ENCODE measurements at places on chromosomes 16 and 17.

DNA sequence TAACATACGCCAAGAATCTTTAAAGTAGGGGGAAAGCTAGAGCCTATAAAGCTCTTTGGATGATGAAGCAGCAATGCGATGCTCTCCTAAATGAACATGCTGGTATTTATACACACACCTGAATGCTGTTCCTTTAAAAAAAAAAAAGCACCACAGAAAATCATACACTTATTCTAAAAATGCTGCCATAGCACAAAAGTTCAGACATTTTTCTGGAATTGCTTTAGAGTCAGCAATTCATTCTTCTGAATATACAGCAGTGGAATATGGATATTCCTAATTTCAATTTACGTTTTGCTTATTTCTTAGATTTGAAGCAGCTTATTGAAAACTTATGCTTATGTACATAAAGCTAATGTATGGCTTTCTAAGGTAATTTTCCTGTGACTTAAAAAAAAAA, 3.1 kb downstream of the CSNK2A2 start:
- DNase-seq: no peak

DNA sequence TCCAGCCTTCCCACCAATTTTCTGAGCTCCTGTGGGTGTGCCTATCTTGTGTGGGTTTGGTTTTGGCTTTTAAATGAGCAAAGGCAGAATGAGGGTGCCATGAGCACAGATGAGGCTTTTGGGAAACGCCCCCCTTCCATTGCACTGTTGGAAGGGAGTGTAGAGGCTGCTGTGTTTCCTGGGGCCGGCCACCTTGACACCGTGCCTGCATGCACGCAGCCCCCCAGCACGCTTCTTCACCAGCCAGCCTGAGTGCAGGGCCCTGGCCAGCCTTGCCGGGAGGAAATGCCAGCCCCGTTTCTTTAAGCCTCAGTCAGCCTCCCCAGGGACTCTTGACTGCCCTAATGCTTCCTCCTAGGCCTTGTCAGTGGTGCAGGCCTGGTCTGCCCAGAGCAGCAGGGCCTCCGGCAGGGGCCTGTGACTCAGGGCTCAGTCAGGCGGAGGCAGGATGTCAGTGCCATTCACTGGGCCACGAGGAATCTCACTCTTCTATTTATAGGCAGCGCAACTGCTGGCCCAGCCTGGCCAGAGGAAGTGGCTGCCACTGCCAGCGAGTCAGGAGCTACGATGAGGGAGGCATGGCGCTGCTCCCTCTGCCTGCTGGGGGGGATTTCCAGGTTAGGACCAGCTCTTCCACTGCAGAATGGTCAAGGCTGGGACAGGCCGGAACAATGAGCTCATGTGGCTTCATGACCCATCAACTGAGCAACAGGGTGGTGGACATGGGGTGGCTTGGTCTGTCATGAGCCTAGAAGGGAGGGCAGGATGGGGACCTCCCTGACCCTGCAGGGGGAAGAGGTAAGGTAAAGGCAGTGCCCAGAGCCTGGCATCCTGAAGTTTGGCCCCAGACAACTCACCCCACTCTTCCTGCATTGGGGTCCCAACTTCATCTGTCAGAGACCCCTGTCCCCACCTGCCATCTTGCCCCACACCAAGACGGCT, 205.2 kb downstream of the RAB11FIP4 start:
- DNase-seq: peak; percentile 85

DNA sequence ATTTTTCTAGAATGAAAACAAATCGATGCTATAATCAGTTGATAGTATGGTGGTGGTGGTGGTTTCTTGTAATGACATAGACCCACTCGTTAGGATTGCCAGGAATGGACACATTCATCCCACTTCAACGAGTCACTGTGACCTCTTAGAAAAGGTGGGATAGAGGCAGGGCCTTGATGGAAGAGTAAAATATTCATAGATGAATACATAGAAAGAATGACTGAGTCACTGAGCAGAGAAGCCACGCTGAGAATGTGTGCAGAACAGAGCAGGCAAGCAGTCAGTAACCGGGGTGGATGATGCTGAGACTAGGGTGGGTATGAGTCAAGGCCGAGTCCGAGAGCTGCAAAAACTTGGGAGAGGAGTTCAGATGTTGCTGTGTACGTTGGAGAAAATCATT, 129.9 kb downstream of the PITPNC1 start:
- no peak for DNase-seq

- DNase-seq: no peak
Observed at GRCh38 chr16:2584729-2585650, 47.2 kb downstream of the PDPK1 start.

DNA sequence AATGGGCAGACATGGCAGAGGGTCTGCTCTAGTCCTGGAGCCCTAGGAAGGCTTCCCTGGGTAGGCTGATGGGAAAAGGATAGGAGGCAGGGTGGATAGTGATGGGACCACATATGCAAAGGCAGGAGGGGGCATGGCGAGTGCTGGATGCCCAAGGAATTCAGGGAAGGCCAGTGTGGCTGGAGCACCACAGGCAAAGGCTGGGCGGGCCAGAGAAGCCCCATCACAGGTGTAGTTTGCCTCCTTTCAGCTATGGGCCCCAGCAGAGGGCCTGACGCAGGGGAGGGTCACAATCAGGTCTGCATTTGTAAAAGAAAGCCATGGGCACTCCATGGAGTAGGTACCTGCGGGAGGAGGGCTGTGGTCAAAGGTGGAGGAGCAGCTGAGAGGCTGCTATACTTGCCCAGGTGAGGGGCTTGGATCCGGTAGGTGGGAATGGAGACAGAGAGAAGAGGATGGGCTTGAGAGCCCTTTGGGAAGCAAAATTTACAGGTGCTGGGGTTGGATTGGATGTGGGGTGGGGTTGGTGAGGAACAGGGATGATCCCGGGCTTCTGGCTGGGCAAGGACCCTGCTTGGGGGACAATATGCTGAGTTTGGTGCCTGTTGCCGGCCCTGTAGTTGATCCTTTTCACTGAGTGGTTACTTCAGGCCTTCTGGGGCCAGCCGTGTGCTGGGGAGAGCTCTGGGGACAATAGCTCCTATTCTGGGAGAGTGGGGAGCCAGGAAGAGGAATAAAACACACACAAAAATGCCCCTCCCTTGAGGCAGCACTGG, 6.5 kb upstream of the COL1A1 start:
- DNase-seq: no peak

DNA sequence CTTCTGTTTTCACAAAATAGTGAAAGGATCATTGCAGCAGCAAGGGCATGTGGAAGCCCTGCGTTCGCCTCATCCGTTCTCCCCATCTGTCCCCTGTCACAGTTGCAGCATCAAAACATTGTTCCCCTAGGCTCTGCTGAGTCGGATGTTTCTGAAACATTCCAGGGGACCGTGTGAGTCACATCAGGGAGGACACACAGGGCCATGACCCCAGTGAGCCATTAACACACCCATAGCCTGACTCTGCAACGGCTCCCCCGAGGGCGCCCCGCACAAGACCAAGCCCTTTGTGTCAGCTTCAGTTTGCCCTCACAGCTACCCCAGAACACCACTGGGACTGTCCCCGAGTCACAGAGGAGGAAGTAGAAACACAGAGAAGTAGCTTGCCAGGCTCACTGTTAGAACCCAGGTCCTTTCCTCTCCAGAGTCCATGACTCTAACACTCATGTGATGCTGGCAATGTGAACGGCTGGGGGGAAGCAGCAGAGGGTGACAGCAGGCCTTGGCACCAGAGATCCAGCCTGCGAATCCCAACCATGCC, 63.3 kb upstream of the HSBP1 start:
- peak; percentile 61 for DNase-seq

- DNase-seq: no peak
Observed at GRCh38 chr17:50918071-50918932, 52.1 kb upstream of the TOB1 start.

DNA sequence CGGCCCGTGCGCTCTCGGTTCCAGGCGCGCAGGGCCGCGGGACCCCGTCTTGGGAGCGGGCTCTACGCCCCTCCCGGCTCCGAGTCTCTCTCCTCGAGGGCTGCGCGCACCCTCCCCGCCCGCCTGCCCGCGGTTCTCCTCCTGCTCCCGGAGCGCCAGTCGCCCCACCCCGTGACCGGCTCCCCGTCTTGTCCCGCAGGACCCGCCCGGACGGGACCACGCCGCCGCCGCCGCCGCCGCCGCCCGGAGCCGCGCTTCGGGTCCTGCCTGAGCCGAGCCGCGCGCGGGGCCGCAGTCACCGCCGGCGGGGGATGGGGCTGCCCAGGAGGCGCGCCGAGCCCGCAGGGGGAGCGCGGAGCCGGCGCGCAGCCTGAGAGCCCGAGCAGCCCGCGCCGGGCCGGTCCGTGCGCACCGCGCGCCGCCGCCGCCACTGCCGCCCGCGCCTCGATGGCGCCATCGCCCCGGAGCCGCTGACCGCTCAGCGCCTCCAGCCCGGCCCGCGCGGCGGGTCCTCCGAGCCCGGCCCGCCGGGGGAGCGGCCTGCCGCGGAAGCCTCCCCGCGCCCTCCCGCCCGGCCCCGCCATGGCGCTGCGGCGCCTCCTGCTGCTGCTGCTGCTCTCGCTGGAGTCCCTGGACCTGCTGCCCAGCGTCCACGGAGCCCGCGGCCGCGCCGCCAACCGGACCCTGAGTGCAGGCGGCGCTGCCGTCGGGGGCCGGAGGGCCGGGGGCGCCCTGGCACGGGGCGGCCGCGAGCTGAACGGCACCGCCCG, at the start of gene SHISA6:
Gene SHISA6 (plus strand): TSS at position 373 of the 770 bp plus-strand sequence.
- no peak for DNase-seq

DNA sequence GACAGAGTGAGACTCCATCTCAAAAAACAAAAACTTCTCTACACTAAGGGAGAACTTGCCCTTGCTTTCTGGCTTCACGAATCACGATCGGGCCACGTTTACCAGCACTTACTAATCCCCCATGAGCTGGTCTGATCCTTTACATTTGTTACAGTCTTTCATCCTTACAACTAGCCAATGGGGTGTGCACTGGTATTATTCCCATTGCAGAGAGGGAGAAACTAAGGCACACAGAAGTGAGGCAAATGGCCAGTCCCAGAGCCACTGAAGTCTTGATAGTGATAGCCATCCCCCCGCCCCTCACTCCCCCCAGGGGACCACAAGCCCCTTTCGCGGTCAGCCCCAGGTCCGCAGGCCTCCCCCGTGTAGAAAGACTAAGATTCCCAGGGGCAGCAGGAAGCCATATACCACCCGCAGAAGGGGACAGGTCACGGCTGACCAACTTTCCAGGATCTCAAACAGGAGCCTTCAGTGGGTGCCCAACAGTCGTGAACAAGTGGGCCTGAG, 868 bp downstream of the NATD1 start:
- no peak for DNase-seq

GRCh38 chr17:29292071-29292991, 1.6 kb downstream of the NUFIP2 start:
- DNase-seq: peak; percentile 27

- DNase-seq: no peak
Observed at GRCh38 chr16:29743827-29744531, 1.8 kb downstream of the C16orf54 start.

DNA sequence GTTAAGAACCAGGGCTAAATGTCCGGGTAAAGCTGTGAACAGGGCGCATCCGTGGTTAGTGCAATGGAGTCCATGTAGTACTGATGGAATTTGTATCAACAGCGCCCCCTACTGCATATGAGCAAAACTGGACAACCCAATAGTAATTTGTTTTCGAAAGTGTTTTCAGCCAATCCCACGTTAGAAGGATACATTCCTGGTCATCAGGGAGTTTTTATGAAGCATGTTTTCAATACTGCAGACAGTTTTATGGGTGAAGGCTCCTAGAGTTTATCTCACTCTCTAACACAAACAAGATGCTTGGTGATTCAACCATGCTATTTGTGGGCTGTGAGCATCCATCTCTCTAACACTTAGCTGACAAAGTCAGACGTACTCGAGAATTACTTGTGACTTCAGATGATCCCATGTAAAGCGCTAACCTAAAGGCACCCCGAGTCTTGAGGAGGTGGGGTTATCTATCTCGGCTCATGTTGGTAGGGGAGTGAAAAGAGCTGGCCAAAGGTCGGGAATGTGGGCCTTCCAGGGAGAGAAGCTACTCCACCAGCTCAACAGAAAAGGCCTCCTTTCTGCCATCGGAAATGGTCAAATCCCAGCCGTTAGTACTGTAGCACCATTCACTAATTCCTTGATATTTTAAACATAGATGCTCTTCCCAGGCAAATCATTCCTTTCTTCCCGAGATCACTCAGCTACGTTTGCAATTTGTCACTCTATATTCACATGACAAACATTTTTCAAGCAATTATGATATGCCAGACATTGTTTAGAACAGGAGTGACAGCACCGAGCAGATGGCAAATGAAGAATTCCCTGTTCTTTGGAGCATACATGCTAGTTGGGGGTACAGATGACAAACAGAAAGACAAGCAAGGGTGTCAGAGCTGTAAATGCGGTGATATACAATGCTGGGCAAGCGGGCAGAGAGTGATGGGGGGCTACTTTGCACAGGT, 46.9 kb upstream of the HNF1B start:
- DNase-seq: no peak

GRCh38 chr17:2034806-2035540, 5.0 kb downstream of the DPH1 start:
- DNase-seq: no peak

GRCh38 chr17:65627891-65628643, 66.6 kb upstream of the AXIN2 start:
- DNase-seq: no peak

GRCh38 chr16:86610779-86611524, 32.6 kb downstream of the FOXL1 start:
- no peak for DNase-seq

DNA sequence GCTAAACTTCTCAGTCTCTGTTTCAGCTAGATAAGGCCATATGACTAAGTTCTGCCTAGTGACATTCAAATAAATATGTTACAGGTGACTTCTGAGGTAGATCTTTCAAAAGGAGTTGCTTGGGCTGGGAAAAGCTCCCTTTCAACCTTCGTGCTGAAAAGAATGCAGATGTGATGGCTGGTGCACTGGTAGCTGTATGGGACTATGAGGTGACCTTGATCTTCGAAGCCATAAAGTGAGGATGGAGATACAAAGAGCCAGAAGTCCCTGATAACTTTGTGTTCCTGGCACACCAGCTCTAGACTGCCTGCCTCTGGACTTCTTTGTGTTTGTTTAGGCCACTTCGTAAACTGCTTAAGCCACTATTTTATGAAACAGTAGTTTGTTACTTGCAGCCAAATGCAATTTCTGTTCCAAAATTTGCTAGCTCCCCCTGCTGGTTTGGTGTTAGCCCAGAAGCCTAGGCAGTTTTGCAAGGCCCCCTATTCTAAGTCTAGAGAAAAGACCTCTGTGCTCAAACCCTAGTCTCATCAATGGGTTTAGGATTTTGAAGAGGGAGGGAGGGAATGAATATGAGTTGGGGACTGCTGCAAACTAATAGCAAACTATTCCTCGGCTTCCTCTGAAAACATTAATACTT, 23.3 kb upstream of the ERCC4 start:
- no peak for DNase-seq

DNA sequence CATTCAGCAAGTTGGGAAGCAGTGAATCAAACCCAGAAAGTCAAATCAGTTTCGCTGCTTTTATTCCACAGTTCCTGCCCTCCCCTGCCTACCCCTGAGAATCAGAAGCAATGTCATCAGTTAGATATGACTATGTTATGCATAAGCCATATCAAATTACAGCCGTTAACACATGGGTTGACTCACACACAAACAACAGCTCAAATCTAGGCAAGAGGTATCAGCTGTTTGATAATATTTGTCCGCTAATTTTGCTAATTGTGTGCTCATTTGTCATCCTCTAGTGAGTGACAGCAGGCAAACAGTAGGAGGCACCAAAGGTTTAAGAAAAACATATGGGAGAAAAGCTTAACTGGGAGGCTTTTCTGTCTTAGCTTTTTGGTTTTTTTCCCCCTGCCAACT, 327.4 kb upstream of the CCL2 start:
- DNase-seq: no peak

Measured in stimulated activated naive B cell treated with anti-CD40 and anti-IgM and Interleukin-4, amounts not matched to agents 10 μg/mL and 1 μg/mL and 100 μg/mL, for 72 hours (primary cell).